NCI-H187 (cell line): ENCODE measurements at places on chromosomes 12 and 14.

DNA sequence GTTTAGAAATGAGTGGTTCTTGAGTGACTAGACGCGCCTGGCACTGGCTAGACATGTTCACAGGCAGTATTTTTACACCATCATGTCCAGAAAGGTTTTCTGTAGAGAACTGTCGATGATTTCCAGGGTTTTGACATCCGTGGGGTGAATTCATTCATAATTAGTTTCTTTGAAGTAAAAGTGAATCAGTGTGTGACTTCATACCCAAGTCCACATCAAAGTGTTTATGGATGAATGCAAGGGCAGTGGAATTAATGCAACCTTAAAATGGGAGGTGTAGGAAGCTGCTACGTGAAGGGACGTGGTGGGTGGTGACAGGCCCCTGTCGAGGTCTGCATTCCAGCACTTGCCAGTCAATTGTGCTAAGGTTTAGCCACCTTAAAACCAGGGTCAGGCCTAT, 38.4 kb upstream of the ELK3 start:
- no peak for DNase-seq

DNA sequence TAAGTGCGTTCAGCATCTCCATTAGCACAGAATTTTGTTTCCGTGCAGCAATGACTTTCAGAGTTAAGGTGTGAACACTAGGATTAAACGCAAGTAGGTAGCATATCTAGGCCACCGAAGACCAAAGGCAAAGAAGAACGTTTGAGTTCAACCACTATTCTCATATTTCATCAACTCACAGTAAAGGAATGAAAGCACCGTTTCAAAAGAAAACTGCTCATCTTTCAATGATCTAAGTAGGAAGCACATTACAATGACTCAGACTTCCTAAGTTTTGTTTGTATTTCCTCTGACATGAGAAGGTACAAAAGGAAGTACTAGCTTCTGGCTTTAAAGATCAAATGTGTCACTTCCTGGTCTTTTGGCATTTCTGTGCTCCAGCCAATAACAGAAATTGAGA, 57.6 kb downstream of the ACADS start:
- no peak for DNase-seq

- DNase-seq, result no peak
Observed at GRCh38 chr14:77761205-77761931, 412 bp upstream of the SNW1 start.

DNA sequence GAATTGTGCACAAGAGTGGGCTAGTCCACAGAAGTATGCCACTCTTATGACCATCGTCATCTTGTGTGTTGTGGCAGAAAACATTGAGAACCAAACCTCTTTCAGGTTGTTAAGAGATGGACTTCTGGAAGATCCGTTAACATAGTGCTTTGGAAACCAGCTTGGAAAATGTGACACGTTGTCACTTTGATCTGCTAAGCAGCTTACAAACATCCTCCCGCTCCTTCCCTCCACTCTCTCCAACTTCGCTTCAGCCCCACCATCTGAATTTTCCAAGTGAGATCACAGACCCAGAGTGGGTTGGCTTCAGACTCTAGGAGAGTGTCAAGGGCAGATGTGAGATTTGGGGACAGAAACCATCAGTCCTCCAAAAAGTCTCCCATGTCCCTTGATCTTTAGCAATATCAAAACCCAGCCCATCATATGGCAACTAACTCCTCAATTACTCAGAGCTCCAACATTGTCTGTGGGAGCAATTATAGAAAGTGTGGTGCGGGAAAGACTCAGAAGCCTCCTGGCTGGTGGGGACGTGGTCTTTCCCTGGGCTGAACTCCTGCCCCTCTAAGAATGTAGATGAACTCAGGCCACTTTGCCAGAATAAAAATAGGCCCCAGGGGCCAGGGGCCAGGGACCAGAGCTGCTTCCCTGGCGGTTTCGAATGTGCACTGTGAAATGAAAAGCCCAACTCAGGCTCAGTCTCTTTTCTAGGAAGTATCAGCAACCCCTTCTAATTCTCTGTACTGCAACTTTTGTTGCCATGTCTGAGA, 129.5 kb downstream of the SLC38A6 start:
- no peak for DNase-seq

- DNase-seq, result peak; percentile 46
Observed at GRCh38 chr12:131830914-131831571, 2.9 kb downstream of the MMP17 start.

GRCh38 chr14:54133896-54134295, 177.3 kb upstream of the BMP4 start:
- no peak for DNase-seq

- no peak for DNase-seq
Observed at GRCh38 chr14:76376409-76376877, 506 bp downstream of the ESRRB start.

DNA sequence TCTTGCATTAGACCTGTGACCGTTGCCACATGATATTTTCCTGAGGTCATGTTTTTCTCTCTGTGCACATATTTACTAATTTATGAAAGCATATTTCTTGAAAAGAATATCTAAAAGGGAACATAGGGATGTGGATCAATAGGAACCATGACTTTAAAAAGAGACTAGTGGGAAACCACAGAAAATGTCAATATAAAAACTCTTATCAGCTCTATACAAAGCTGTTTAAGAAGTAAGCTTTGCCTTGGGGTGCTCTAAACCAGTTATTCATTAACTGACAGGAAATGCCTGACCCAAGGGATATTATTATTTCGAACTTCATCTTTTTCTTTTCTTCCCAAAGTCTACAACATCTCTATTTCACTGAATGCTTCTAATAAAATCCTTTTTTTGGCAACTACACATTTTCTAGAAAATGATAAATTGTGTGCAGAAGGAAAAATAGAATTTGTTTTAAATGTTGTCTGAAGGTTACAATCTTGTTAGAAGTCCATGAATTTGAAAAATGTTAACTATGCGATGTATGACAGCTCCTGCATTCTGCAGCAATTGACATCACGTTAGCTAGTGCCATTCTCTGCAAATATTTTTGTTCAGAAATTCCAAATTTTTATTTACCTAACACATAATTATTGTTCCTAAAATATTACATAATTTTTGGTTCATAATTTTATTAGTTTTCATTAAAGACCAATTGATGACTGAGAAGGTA, 345.0 kb downstream of the SLC16A7 start:
- DNase-seq, result no peak

- no peak for DNase-seq
Observed at GRCh38 chr12:89525305-89525823, 483 bp downstream of the POC1B start.

DNA sequence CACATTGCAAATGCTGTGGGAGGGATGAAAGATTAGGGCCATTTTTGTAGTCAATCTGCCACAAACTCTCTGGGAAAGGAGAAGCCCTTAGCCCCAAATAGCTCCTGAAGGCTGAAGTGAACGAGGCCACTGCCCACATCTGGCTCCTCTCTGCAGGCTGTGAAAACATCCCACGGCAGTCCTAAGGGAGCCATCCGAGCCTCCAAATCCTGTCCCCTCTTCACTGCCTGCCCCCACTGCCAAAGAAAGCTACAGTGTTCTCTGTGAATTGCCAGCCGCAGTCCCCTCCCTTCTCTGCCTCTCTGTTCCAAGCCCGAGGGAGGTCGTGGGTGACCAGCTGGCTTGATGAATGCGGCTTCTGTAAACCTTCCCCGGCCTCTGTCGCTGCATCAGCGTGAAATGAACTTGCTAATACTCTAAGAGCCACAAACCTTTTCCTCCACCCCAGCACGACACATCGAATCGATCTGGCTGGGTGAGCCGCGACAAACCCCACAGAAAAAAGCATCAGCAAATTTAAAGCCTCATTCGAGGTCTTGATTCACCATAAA, 180.7 kb upstream of the NRXN3 start:
- DNase-seq, result no peak

GRCh38 chr14:41950428-41951151, 343.9 kb downstream of the LRFN5 start:
- DNase-seq, result no peak

DNA sequence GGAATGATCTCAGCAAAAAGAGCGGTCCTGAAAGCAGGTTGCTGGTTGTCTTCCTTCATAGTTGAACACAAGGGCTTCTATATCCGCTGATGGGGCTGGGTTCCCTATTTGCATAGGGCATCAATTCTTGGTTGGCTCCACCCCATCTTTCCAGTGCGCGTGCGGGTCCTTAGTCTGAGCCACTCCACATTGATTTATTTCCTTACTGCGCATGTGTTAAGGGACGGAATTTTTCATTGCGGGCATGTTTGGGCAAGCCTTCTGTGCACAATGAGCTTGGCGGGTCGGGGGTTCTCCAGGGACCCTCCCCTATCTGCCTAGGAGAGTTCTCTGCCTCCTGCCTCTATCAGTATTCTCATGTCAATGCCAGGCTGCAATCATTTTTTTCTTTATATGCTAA, 21.2 kb upstream of the DLGAP5 start:
- no peak for DNase-seq

GRCh38 chr12:56571121-56571520, 49.5 kb downstream of the RBMS2 start:
- no peak for DNase-seq

DNA sequence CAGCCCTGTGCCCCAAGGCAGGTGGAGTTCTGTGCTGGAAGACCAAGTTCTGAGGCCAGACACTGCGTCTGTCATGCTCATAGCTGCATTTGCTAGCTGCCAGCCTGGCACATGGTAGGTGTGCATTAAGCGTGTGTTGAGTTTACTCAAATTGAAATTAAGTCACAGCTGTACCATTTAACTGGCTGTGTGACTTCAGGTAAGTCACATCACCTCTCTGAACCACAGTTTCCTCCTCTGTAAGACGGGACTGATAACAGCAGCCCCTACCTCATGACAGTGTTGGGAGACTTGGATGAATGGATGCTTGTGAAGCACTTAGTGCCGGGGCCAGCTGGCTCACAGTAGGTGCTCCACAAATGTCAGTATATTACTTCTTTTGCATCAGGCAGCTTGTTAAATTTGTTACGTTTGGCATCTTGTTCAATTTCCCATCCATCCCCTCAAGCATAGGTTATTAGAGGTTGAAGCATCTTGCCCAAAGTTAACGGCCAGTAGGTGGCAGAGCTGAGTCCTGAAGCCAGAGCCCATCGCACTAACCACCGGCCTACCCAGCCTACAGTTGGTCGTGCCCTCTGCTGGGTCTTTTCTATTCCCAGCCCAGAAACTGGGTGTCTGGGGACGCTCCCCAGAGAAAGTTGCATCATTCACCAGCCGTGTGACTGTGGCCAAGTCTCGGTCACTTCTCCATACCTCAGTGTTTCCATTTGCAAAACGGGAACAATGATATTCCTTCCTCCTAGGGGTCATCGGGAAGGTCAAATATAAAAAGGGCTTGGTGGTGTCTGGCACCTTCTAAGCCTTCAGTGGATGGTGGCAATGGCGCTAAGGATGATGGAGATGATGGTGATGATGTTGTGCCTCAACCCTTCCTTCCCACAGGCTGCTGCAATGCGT, 4.5 kb downstream of the DAO start:
- DNase-seq, result peak; percentile 14

GRCh38 chr14:68788275-68788995, 4.4 kb downstream of the ZFP36L1 start:
- DNase-seq, result no peak

- no peak for DNase-seq
Observed at GRCh38 chr14:20782280-20782890, 1.3 kb downstream of the RNASE6 start.

DNA sequence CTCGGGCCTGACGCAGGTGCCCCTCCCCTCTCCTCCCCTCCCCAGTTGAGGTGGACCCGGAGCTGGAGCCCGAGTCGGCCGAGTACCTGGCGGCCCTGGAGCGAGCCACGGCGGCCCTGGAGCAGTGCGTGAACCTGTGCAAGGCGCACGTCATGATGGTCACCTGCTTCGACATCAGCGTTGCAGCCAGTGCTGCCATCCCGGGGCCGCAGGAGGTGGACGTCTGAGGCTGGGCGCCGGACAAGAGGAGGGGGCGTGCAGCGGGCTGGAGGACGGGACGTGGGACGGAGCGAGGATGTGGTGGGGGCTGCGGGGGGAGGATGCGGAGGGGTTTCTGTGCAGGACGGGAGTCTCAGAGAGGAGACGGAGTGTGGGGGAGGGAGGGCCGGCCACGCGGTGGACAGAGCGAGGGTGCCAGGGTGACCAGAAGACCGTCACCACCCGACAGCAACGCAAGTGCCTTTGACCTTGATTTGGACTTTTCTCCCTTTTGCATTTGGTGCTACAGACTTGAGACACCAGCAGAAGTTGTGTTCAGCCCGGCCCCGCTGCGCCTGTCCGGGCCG, 41.3 kb downstream of the KIF26A start:
- DNase-seq, result no peak

DNA sequence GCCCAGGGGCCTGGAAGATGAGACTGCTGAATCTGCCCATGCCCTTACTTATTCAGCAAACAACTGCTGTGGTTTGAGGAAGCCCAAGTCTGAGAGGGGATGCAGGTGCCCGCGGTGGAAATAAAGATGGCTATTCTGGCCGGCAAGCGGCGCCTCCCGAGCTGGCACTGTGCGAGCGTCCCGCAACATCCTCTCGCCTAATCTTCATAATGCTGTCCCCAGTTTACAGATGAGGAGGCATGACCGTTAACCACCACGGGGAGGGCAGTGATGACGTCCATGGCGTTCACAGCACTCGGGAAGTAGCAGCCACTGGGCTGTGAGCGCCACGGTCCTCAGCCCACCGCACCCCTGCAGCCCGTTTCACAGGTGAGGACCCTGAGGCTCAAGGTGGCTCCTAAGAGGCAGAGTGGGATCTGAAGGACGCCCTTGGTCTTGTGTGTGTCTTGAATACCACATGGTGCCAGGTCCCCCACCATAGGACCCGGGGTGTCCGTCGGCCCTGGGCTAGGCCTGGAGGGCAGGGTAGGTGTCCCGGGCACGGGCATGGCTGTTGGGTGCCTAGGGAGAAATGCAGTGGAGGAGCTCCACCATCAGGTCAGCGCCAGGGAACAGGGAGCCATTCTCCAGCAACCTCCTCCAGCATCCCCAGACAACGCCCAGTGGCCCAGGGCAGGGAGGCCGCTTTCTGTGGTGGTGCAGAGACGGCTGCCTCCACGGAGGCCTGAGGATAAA, 20.2 kb downstream of the CHGA start:
- DNase-seq, result no peak

DNA sequence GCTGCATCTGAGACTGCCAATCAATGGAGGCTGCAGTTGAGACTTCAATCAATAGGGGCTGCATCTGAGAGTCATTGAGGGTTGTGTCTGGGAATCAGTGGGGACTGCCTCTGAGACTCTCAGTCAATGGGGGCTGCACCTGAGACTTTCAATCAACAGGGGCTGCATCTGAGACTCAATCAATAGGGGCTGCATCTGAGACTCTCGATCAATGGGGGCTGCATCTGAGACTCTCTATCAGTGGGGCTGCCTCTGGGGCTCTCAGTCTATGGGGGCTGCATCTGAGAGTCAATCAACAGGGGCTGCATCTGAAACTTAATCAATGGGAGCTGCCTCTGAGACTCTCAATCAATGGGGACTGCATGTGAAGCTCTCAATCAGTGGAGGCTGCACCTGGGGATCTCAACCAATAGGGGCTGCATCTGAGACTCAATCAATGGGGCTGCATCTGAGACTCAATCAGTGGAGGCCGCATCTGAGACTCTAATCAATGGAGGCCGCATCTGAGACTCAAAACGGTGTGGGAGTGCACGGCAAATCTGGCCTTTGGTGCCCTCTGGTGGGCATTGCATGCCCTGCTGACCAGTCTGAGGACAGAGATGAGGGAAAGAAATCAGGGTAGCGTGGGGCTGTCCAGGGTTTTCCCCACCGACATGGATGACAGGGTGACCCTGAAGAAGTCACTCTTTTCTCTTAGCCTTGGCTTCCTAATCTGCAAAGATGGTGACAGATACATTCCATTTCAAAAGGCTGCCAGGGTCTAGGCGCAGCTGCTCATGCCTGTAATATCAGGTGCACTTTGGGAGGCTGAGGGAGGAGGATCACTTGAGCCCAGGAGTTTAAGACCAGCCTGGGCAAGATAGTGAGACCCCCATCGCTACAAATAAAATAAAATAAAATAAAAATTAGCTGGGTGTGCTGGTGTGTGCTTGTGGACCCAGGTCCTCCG, 41.3 kb upstream of the EIF5 start:
- DNase-seq, result peak; percentile 44
